ENCODE measurements at places on chromosomes 5 and 9.
A peak's percentile ranks its signal among the peaks of the same experiment; 100 is the strongest.

GRCh38 chr5:52481201-52481600 is 306.5 kb upstream of the ITGA1 start:
- no peak for DNase-seq

GRCh38 chr5:40385544-40385943 is 294.2 kb upstream of the PTGER4 start:
- no peak for DNase-seq

GRCh38 chr9:88922091-88922490 is 69.2 kb upstream of the S1PR3 start:
- peak; percentile 43 for DNase-seq

DNA sequence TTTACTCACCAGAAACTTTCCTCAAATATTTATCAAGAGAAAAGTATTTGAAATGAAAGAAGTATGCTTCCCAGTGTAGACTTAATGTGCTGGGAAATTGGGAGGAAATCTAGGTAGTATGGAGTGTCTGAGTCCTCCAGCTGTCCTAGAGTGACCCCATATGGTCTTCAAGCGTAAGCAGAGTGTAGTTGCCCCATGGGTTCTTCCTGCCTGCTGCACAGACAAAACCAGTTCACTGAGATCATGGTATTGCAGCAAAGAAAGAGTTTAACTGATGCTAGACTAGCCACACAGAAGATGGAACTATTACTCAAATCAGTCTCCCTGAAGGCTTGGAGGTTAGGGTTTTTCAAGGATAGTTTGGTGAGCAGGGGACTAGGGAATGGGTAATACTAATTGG is 114.9 kb upstream of the PRLR start:
- no peak for DNase-seq

DNA sequence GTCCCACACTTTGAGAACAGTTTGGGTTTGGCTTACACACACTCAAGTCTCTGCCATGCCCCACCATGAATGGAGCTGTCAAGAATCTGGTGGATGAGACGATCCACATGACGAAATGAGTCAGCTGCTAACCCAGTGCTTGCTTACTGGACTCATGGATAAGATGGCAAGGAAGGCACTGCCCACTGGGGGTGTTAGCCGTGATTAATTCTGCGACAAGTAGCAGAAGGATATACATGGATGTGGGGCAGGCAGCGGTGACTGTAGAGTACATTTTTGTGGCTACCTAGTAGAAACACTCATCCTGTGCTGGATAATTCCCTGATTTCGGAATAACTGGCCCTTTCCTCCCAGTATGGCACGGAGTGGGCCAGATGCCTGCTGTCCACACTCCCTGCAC is 77.5 kb downstream of the SPATA31C2 start:
- DNase-seq = no peak

DNA sequence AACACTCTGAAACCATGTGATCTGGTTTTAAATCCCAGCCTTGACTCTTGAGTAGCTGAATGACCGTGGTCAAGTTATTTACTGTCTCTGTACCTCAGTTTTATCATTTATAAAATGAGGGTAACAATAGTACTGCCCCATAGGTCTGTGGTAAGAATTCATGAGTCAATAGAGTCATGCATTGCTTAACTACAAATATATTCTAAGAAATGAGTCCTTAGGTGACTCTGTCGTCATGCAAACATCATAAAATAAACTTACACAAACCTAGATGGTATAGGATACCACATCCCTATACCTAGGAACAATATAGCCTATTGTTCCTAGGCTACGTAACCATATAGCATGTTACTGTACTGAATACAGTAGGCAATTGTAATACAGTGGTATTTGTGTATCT is 20.3 kb upstream of the ABCA1 start:
- no peak for DNase-seq

DNA sequence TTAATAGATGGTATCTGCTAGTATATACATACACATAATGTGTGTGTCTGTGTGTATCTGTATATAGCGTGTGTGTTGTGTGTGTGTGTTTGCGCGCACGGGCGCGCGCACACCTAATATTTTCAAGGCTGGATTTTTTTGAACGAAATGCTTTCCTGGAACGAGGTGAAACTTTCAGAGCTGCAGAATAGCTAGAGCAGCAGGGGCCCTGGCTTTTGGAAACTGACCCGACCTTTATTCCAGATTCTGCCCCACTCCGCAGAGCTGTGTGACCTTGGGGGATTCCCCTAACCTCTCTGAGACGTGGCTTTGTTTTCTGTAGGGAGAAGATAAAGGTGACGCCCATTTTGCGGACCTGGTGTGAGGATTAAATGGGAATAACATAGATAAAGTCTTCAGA is 757 bp downstream of the FXN start:
- DNase-seq = no peak

GRCh38 chr5:168273056-168273980 is 18.1 kb upstream of the WWC1 start:
- DNase-seq = no peak

GRCh38 chr5:96410013-96410412 is 23.0 kb downstream of the PCSK1 start:
- no peak for DNase-seq

GRCh38 chr5:154546719-154547118 is 68.7 kb upstream of the HAND1 start:
- DNase-seq = no peak

DNA sequence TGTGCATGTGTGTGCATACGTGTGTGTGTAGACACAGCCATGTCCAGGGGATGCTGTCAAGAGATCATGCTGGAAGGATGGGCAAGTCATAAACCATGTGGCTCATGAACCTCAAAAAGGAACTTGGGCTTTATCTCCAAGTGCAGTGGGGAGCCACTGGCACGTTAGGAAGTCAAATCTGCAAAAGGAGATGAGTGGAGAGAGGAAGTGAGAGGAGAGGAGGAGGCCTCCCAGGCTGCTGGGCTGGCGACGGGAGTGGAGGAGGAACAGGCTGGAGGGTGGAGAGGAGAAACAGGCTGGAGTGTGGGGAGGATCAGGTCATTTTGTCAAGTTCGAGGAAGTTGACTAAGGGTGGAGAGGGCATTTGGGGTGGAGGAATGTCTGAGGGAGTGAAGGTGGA is 29.2 kb upstream of the TIFAB start:
- no peak for DNase-seq

GRCh38 chr9:123861086-123861755 is 68.7 kb downstream of the DENND1A start:
- DNase-seq = no peak

DNA sequence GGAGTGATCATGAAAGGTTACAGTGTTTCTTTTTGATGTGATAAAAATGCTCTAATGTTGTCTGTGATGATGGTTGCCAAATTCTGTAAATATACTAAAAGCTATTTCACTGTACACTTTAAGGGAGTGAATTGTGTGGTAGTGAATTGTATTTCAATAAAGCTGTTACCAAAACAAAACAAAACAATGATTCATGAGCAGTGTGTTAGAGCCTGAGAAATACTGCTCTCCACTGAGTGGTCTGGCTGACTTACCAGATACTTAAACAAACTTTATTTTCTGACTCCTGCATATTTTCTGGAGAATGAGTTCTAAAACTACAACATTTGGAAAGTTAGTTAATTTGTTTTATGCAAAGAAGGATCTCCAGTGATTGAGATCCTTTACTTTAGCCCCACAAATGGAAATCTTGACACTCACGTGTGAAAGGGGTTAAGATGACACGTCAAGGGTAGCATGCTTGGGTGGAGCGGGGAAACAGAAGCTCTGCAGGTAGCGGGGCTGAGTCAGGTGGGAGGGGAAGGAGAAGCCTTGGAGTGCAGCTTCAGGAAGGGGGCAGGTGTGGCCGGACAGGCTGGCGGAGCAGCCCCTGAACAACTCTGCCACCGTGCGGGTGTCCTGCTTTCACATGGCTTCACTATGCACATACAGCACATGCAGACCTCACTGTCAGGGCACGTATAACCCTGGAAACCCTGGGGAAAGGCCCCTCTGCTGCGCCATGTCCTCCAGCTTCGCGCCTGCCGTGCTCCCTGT is 256.7 kb downstream of the IRX1 start:
- DNase-seq = no peak

- no peak for DNase-seq
These were observed 727.9 kb upstream of the PTPRD start for GRCh38 chr9:11340654-11341053.

All from activated CD4-positive, alpha-beta T cell treated with anti-CD3 and anti-CD28 coated beads, Interleukin-2, amount 50 U/mL, for 24 hours (primary cell).